ENCODE measurements at places on chromosomes 1 and 21.

DNA sequence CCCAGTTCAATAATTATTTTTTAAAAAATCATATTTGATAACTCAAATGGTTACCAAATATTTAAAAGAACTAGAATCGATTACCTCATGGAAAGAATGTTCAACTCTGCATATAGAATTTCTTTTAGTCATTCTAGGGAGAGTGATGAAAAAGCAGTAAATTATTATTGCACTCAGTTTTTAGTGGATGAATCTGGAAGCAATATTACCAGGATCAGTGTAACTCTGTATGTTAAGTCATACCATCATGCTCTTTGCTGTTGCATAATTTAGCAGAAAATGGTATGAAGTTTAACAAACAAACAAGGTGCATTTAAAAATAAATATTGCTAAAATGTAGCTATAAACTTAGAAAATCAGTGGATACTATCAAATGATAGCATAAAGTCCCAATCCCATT, 46.1 kb upstream of the ARHGAP29 start:
- DNase-seq = no peak

DNA sequence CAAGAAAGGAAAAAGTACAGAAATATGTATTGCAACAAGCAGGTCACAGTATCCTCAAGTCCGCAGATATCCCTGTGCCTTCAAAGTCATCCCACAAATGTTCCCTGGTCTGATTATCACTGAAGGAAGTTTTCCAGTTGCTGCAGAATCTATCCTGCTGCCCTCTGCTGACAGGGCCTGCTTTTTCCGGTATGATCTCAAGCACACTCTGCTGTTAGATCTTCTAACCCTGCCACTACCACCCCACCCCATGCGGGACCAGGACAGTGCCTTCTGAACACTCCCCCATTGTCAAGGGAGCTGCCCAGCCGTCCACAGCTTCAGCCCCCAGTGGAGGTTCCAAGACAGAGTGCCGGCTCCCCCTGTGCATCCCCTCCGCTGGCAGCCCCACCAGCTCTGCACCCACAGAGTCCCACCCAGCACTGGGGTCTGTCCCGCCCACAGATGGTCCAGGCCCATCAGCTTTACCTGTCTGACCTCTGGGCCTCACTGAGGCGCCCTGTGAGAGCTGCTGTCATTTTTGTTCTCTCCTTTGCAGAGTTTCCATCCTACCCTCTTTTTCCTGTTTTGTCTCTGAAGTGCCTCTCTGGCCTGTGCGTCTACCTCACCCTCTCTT, 27.9 kb downstream of the FAM163A start:
- no peak for DNase-seq

DNA sequence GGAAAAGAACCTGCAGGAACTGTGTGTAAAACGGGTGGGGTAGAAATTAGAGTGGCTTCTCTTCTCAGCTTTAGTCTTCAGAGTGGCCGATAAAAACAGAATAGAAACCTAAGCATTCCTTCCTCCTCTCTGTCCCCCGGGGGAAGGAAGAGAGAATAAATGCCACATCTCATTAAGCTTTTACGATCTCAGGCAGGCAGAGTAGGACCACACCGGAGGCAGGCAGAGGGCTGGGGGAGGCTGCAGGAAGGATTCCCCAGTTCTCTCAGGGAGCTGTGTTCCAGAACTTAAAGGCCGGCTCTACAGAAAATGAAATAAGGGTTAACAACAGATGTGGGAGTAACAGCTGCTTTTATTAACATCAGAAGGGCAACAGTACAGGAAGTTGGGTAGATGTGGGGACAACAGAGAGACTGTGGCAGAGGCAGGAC, 24.5 kb upstream of the MEF2D start:
- DNase-seq = no peak

- DNase-seq = no peak
These were observed 41.3 kb downstream of the DYRK1A start for GRCh38 chr21:37407719-37408420.

GRCh38 chr21:32423320-32424190, 11.0 kb downstream of the EVA1C start:
- no peak for DNase-seq

DNA sequence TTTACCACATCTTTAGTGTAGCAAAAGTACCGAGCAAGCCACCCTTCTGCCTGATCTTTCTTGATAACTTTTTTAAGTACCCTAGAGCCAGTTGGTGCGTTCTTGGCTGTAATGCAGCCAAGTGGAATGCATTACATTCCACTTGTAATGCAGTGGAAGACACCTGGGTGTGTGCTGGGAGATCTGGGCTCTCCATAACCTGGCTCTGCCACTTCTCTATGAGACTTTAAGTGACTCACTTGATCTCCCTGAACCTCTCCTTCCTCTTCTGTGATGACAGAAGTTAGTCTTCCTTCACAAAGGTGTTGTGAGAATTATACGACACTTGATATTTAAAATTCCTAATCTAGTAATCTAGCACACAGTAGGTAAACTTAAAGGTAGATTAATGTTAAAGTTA, 35.3 kb upstream of the NFIA start:
- DNase-seq = no peak

GRCh38 chr1:183419399-183419798, 1.2 kb upstream of the NMNAT2 start:
- no peak for DNase-seq

DNA sequence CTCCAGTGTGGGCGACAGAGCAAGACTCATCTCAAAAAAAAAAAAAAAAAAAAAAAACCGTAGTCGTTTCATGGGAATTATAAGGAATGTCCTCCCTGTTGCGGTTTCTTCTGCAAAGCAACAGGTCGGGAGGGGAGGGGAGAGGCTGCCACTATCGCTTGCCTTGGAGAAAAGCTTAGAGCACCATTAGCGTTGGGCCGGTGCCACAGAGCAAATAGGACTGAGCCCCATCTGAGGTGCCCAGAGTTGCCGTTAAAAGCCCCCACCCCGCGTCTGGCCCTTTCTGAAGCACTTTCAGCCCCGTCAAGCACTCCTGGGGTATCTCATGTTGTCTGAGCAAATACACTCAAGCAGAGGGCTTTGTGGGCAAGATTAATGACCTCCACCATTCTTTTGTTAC, 2.2 kb downstream of the RIPPLY3 start:
- no peak for DNase-seq

DNA sequence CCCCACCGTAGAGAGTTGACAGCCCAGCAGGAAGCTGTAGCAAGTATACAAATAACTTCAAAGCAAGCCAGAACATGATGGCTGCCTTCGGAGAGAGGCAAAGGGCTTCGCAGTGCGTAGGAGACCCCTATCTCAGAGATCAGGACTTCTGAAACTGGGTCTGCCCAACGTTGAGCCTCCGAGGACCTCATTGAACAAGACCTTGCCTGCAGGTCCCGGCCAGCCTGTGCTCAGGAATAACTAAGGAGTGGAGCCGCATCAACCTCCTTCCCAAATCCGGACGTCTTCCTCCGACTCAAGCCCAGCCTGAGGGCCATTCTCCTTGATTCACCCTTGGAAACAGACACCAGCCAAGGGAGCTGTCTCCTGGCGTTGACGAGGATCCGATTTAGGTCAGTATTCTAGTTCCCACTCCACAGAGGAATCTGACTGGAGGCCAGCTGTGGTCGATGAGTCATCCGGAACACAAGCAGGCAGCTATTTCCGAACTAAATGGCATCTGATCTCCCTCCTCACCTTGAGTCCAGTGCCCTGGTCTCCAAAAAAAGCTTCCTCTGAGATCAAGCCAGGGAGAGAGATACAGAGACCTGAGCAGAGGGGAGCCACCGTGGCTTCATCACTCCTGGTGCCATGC, 166.5 kb upstream of the COA6 start:
- DNase-seq = no peak

GRCh38 chr1:167489571-167490340, 28.6 kb downstream of the CD247 start:
- no peak for DNase-seq

DNA sequence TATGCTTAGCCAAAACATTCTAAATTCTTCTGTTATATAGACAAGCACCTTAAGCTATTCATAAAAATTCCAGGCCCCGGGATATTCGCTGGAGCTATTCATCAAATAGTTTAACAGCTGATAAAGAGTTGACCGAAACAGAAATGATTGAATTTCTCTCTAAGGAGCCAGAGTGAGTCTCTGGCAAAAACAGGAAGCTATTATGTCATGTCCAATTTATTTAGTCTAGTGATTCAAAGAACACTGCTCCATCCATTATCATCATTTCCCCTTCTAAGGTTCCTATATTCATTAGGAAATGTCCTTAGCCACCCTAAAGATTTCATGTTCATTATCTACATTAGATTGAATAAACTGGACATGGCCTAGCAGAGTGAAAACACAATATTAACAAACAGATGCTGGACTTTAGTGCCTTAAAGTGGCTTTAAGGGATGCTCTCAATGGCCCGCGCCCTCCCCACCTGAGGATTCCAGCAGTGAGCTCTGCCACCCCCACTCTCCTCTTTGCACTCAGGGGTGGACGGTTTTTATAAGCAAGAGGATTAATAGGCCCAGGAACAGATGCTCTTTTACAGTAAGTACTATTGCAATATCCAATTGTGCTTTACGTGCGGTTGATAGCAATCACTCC, 122.1 kb upstream of the RGS1 start:
- DNase-seq = no peak

DNA sequence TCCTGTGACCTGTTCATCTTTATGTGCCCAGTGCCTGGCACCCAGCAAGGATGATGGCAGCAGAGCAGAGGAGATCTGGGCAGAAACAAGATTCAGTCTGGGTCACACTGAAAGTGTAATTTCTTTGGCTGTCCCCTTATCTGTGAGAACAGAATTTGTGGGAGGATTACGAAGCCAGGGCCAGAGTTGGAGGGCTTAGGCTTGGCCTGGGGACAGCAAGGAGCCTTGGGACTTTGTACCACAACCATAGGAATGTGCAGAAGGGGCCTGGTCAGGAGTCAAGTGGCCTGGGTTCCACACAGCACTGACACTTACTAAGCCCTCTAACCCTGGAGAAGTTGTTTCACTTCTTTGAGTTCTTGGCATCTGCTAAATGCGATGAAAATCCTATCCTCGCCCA, 12.8 kb downstream of the PMVK start:
- no peak for DNase-seq

GRCh38 chr1:36909946-36910725, 124.2 kb downstream of the GRIK3 start:
- DNase-seq = no peak

DNA sequence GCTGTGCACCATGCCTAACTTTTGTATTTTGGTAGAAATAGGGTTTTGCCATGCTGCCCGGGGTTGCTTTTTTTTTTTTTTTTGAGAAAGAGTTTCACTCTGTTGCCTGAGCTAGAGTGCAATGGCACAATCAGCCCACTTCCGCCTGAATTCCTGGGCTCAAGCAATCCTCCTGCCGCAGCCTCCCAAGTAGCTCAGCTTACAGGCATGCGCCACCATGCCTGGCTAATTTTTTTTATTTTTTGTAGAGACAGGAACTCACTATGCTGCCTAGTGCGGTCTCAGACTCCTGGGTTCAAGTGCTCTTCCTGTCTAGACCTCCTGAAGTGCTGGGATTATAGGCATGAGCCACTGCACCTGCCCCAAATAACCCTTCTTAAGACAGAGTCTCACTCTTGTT, 153.5 kb downstream of the SLC45A1 start:
- no peak for DNase-seq

DNA sequence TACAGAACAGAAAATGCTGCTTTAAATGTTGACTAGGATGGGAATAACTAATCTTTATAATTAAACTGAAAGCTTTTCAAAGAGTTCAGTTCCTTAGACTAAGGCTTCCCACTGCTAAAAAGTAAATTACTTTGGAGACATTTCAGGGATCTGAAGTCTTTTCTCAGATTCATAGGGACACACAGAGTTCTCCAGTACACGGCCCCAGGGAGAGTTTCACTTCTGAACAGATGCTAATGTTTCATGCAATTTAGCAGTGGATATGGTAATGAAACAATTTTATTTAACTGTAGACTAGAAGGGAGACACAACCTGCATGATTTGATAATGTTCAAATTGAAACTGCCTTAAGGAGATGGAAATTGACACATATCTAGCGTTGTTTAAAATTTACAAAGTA, 1282.6 kb downstream of the NCAM2 start:
- DNase-seq = peak; percentile 1

DNA sequence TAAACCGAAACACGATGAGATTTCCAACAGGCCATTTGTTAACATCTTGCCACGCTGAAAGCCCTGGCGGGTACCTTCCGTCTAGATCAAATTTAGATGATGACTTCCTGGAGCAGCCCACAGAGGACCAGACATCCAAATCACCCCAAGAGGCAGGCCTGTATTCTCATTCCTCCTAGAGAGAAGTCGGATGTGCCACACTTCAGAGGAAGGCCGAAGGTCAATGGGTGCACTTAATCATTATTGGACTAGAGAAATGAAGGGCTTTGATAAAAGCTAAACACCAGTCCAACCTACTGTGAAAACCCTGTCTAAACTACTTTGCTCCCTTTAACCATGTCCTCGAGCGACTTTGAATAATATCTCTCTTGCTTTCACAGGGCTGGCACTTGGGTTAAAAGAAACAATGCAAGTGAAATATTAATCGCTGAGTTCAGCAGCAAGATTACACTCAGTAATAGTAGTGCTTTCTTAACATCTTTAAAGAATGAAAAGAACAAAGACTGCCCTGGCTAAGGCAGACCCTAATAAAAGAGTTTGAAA, 76.5 kb downstream of the BCAR3 start:
- no peak for DNase-seq

Measured in cerebellum (tissue), 4 donors.